ENCODE measurements at places on chromosomes 7 and 10.
A peak's percentile ranks its signal among the peaks of the same experiment; 100 is the strongest.

DNA sequence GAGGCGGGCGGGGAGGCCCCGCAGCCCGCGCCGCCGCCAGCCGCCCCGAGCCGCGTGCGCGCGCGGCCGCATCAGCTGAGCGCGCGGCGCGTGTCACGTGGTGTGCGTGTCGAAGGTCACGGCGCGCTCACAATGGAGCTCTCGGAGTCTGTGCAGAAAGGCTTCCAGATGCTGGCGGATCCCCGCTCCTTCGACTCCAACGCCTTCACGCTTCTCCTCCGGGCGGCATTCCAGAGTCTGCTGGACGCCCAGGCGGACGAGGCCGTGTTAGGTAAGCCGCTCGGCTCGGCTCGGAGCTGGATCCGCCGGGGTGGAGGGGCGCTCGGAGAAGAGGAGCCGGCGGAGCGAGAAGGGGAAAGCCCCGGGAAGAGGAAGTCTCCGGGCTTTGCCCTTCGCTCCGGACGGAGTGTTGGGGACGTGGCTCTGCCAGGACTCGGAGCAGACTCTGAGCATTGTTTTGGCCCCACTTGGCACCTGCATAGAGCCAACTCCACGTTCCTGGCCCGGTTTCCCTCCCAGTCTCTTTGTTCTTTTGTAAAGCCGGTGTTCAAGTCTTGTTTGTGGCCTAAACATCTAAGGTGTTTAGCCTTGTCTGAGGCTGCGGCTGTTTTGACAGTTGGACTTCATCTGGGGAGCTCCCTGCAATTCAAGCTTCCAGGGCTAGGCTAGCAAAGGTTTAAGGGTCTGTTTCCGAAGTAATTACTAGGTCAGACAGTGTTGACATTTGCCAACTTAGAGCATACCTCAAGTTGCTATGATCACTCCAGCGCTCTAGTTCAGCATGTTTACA is at the start of gene COMMD3:
Gene COMMD3 (plus strand): TSS at position 103 of the 790 bp plus-strand sequence. CDS start 30 bp downstream, at position 133.
- peak; percentile 80 for DNase-seq

DNA sequence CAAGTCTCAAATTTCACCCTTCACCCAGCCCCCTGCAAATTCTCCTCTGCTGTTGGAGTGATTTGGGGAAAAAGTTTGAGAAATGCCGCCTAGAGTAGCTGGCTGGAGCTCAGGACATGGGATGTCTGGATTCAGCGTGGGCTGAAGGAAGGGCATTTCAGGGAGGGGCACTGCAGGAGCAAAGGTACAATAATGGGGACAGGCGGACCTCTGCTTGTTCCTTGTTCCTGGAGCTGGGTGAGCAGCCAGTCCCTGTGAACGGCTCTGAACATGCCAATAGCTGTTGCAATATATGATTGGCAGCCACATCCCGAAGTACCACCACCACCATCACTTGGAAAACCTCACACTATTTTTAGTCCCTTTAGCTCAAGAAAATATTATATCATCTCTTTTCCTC is 23.4 kb downstream of the ADRA2A start:
- no peak for DNase-seq

GRCh38 chr7:40231796-40232195 is 97.0 kb downstream of the SUGCT start:
- DNase-seq = no peak

DNA sequence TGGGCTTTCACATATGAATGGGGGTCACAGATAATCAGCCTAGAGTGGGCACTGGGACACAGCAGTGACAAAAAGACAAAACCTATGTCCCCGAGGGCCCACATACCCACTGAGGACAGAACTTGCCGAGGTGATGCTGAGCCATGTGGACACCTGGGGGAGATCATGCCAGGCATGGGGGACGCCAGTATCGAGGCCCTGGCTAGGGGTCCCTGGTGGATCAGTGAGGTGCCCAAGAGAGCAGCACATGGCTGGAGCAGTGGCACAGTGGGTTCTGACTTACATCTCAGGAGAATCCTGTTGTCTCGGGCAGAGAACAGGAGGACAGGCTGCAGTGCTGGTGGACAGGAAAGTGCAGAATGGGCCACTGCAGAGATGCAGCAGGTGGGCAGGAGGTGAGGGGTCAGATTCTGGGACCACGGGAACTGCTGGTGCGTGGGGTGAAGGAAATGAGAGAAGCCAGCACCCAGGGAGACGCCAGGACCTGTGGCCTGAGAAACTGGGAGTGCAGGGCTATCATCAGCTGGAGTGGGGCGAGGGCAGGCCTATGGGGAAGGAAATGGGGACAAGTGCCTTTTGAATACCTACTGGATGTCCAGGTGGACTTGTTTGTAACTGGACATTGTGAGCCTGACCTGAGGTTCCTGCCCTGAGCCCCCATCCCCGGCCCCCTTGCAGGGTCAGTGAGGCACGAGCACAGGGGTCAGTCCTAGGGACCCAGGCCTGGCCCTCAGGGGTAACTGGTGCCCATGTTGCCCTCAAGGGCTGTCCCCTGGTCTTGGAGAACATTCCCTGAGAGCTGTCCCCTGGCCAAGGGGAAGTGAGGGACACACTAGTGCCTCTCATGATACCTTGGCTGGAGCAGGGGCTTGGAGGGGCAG is 91.2 kb upstream of the RET start:
- no peak for DNase-seq

- no peak for DNase-seq
These were observed 171.9 kb downstream of the ARID5B start for GRCh38 chr10:62073429-62073828.

DNA sequence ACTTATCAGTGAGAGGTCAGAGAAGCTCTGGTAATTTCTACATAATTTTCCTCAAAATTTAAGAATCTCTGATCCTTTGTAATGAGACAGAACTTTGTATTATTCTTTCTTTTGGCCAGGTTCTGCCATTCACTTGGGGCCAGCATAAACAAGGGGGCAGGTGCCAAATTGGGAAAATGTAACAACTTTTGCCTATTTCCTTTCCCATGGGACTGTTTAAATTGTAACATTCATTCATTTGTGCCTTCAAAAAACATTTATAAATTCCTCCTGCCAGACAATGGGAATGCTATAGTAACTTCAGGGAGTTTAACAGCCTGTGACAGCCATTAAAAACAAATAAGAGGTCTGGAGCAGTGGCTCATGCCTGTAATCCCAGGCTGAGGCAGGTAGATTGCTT is 12.4 kb downstream of the DYNC1I1 start:
- no peak for DNase-seq

DNA sequence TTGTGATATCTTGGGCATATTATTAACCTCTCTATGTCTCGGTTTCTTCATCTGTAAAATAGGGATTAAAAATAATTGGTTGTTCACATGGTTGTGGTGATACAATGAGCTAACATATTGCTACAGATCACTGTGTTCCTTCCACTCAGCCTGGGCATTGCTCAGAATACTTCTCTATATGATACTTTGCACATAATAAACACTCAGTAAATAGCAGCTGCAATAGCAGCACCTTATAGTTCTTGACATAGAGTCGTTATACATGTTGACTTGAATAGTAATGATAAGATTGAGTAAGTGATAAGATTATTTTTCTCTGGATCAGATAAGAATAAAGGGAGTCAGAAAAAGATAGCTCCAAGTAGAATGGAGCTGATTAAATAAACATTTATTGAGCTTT is 42.3 kb downstream of the PTTG1IP2 start:
- no peak for DNase-seq
